ENCODE measurements at places on chromosomes 2 and 18.
A peak's percentile ranks its signal among the peaks of the same experiment; 100 is the strongest.

DNA sequence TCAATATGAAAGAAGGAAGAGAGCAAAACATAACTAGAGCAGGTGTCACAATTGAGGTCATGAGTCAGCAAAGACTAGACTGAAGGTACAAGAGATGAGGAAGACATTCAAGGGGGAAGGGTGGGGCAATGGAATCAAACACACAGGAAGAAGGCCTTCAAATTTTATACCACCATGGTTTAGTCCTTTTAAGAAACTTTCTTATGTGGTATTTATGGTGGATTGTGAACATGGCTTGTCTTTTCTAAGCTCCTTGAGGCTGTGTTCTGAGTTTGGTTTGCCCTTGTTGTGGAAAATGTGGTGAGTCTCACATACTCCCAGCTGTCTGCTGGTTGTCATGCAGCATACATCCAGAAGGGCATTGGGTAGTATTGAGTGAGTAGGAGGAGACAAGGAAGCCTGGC is 62.1 kb downstream of the NABP1 start:
- peak; percentile 27 for DNase-seq

DNA sequence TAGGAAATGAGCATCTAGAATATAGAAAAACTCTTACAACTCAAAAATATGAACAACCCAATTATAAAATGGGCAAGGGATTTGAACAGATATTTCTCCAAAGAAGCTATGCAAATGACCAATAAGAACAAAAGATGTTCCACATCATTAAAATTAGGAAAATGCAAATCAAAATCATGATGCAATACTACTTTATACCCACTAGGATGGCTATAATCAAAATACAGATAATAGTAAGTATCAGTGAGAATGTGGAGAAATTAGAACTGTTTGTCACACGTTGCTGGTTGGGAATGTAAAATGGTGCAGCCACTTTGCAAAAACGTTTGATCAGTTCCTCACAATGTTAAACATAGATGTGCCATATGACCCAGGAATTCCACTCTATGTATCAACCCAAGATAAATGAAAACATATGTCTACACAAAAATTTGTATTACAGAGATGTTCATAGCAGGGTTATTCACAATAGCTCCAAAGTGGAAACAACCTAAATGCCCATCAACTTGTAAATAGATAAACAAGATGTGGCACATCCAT is 558.4 kb downstream of the SLC4A3 start:
- no peak for DNase-seq

DNA sequence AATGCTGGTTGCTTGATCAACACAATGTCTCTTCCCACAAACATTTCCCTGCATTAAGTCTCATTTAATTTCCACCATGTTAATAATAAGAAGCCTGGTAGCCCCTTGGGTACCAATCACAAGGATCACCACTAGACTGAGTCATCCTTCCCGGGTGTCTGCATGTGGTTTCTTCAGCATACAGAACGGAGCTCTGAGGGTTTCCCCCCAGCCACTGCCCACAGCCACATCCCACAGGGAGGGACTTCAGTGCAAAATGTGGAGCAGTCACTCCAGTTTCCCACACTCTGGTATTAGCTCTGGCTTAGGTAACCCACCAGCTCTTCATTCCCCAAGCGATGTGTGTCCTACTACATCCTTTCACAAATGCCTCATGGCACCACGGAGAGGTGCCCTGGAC is 42.7 kb upstream of the POLE4 start:
- DNase-seq, result peak; percentile 66

- no peak for DNase-seq
Observed at GRCh38 chr2:162007447-162008040, 66.5 kb downstream of the DPP4 start.

- no peak for DNase-seq
Observed at GRCh38 chr2:236824836-236825235, 255.2 kb downstream of the ACKR3 start.

GRCh38 chr2:20167356-20167755 is 57.6 kb downstream of the SDC1 start:
- peak; percentile 34 for DNase-seq

DNA sequence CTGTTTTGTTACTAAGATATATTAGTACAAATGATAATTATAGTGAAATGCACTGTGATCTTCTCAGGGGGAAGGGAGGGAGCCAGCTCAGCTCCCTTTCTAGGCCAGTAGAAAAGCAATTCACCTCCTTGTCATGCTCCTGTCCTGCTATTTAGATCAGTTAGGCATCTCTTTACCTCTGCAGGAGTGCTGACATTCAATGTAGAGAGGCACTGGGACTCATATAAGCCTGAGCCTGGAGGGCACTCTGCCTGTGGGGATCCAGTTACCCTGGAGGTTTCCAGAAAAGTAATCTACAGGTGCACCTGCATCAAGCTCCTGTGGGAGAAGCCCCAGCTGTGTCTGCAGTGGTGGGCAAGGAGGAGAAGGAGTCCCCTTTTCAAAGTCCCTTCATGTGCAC is 277.0 kb downstream of the CPS1 start:
- DNase-seq, result no peak

- DNase-seq, result peak; percentile 74
Observed at GRCh38 chr2:36379710-36380448, 24.3 kb downstream of the CRIM1 start.

DNA sequence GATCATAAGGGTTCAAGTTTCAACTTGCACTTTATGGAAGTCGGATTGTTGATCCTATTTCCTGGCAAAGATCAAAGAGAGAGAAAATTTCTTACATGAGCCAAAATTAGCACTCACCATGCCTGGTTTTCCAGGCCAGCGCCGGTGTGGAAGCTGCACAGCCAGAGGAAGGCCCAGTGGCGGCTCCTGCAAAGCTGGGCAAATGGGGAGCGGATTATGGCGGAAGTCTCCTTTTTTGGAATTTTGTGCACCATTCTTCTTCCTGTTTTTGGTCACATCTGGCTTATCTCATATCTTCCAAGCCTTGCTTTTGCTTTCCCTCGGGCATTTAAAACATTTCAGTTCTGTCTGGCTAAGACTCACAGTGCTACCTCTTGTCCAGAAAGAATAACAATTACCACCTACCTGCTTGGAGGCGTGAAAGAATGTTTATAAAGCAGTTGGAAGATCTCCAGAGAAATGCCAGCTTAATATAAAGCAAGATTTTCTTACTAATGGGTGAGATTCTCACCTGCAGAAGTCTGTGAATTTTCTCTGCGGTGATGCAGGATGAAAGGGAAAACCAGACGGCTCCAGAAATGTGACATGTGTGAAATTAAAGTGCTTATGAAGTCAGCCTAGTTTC is 94.3 kb downstream of the ASAP2 start:
- no peak for DNase-seq

GRCh38 chr2:71716697-71717624 is 263.6 kb downstream of the DYSF start:
- peak; percentile 69 for DNase-seq

DNA sequence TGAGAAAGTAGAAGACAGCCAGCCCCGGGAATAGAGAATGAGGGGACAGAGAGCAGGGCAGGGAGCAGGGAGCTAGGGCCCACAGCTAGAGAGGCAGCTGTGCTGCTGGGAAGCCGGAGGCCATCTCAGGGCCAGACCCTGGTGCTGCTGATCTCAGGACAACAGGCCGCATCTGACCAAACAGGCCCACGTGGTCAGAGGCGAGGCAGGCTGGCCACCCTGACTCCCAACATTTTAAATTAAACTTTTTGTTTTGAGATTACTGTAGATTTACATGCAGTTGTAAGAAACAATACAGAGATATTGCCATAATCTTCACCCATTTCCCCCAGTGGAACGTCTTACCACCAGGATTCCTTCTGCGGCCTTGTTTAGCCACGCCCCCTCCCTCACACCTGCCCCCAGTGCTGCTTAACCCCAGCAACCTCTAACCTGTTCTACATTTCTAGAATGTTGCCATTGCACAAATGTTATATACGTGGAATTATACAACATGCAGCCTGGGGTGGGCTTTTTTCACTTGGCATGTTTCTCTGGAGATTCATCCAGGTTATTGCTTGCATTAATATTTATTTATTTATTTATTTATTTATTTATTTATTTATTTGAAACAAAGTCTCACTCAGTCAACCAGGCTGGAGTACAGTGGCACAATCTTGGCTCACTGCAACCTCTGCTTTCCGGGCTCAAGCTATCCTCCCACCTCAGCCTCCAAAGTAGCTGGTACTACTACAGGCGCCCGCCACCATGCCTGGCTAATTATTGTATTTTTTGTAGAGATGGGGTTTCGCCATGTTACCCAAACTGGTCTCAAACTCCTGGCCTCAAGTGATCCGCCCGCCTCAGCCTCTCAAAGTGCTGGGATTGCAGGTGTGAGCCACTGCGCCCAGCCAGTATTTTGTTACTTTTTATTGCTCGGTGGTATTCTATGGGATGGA is 48.6 kb upstream of the GPR17 start:
- no peak for DNase-seq

DNA sequence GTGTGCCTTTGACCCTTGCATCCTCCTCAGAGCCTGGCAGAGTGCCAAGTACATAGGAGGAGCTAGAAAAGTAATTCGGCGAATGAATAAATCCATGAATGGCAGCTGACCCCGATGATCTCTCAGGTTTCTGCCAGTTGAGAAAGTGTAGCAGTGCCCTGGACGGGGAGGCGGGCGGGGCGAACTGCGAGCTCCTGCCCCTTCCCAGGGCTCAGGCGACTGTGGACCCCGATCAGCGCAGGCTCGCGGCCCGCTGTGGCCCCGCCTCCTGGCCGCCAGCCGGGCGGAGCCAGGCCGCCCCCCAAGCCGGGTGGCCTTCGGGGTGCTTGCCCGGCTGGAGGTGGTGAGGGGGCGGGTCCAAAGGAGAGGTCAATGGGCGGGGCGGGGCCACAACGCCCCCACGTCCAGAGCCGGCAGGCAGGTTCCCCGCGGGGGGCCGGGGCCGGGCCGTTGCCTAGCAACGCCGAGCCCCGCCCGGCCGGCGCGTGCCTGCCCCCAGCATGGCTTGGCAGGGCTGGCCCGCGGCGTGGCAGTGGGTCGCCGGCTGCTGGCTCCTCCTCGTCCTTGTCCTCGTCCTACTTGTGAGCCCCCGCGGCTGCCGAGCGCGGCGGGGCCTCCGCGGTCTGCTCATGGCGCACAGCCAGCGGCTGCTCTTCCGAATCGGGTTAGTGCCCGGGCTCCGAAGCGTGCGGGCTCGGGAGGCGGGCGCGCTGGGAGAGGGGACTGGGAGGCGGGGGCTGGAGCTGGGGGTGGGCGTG is 30.6 kb upstream of the TMBIM1 start:
- peak; percentile 97 for DNase-seq

- no peak for DNase-seq
Observed at GRCh38 chr2:74707837-74708236, 53.8 kb downstream of the SEMA4F start.

DNA sequence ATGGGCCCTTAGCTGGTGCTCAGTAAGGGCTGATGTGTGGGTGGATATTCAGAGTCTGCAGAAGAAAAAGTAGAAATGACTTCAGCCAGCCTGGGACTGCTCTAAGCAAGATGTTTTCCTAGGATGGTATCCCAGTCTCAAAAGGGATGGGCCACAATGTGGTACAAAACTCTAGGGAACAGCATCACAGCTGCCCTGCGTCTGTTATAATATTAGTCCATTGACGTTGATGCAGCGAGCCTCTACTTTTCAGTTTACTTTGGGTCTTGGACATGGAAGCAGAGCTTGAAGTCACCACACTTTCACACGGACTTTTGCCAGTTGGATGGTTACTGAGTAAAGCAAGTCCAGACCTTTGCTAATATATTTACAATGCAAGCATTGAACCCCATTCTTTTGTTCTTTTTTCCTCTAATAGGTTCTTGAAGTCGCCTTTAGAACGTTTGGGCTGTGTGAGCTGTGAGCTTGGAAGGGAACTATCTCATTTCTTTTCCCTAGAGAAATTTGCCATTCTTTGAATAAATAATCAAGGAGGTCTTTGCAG is 105.7 kb downstream of the RDH14 start:
- no peak for DNase-seq

- DNase-seq, result peak; percentile 70
Observed at GRCh38 chr2:6423157-6423556, 442.6 kb downstream of the CMPK2 start.

DNA sequence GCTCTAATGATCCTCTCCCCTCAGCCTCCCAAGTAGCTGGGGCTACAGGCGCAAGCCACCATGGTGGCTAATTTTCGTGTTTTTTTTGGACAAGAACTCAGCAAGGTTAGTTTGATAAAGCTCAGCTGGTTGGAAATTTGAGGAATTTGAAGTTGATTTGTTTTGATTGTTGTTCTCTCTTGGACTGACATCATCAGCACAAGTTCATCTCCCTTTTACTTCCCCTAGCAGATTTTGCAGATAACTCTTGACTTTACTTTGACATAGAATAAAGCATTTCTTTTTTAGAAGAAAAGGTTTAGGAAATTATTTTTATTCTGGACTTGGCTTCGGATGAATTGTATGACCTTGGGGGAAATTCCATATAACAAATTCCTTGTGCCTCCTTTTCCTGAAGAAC is 74.9 kb upstream of the DLX2 start:
- DNase-seq, result peak; percentile 6

DNA sequence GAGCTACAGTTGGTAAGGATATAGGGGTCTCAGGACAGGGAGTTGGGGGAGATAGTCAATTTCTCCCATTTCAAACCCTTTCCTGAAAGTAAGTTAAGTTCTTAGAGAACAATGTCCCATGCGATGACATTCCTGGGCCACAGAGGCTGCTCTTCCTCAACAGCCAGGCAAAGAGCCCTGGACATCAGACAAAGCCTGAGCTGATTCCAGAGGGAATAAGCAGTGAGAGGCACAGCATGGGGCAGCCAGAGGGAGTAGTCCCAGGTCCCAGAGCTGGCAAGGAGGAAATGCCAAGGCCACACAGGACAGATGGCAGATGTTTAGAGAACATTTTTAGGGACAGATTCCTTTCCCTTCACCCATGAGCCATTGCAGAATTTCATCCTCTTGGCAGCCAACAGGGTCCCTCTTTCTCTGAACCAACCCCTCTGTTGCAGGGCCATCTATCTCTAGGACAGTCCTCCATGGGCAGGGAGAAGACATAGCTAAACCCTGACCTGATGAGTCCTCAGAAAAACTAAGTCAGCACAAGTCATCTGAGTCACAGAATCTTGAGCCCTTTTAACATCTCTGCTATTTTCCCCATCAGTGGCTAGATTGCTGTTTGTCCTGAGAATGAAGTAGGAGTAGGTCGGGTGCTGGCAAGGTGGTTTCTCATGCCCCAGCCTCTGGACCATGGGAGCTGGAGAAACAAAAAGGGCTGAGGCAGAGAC is 81.6 kb upstream of the STPG4 start:
- DNase-seq, result no peak

DNA sequence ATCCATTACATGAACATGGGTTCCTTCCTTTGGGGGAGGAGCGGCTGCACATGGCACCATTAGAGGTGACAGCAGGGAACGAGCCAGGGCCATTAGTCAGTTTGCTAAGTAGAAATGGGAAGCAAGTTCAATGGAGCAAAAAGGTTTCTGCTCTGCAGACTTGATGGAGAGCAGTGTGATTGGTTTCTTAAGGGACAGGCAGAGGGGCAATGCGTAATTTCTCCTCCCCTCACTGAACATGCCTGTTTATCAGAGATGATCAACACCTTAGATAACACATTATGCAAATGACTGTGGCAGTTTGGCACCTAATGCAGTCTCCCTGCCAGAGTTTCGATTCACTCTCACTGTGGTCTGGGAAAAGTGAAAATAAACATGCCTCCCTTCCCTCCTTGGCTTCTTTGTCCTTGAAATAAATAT is 414.5 kb downstream of the STK39 start:
- DNase-seq, result no peak

- DNase-seq, result no peak
Observed at GRCh38 chr2:58614219-58614618, 373.1 kb upstream of the FANCL start.

All from iris pigment epithelial cell (primary cell).